ENCODE measurements at places on chromosomes 4 and X.

- DNase-seq: no peak
Observed at GRCh38 chr4:185504098-185505047, 30.9 kb downstream of the PDLIM3 start.

GRCh38 chrX:40564447-40564846 lies 16.3 kb upstream of the ATP6AP2 start:
- no peak for DNase-seq

DNA sequence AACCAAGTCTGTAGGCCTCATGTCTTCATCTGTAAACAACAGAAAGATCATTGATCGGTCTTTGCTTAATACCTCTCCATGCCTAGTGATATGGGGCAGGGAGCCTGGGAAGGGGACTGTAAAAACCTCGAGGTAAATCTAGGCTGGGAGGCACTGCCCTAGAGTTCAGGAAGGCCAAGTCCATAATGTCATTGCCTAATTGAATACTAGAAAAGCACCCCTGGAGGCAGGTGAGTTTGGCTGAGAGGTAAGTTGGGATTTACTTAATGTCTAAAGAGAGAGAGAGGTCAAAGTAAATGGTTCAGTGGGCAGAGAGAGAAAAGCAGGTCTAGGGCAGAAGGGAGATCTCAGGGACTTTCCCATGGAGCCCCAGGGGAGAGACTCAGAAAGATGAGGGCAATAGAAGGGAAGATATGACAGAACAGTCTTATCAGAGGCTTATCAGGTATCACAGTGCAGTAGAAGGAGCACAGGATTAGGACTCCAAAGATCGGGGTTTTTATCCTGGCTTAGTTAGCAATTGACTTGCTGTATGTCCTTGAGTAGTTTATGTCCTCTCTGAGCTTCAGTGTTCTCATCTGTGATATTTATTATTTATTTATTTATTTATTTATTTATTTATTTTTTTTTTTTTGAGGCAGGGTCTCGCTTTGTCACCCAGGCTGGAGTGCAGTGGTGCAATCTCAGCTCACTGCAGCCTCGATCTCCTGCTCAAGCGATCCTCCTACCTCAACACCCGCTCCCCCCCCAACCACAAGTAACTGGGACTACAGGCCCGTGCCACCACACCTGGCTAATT lies 85.2 kb downstream of the SLC16A2 start:
- DNase-seq: no peak

DNA sequence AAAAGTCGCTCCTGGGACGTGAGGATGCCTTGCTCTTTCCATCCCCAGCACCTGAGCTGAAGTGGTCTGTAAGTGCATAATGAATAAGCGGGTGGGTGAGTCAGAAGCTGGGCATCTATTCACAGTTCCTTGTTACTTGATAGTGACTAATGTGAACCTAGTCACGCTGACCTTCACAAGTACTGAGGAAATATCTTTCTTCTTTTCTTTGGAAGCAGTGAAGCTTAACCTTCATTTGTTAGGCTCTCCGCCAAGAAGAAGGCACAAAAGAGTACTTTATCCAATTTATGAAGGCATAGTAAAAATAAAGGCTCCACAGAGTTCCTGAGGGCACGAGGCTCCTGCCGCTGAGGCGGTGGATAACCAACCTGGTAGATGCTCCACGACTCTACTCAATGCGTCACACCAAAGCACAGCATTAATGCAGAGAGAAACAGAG lies 475.7 kb upstream of the SLIT2 start:
- DNase-seq: no peak

- no peak for DNase-seq
Observed at GRCh38 chr4:151921386-151921785, 160.6 kb upstream of the GATB start.

DNA sequence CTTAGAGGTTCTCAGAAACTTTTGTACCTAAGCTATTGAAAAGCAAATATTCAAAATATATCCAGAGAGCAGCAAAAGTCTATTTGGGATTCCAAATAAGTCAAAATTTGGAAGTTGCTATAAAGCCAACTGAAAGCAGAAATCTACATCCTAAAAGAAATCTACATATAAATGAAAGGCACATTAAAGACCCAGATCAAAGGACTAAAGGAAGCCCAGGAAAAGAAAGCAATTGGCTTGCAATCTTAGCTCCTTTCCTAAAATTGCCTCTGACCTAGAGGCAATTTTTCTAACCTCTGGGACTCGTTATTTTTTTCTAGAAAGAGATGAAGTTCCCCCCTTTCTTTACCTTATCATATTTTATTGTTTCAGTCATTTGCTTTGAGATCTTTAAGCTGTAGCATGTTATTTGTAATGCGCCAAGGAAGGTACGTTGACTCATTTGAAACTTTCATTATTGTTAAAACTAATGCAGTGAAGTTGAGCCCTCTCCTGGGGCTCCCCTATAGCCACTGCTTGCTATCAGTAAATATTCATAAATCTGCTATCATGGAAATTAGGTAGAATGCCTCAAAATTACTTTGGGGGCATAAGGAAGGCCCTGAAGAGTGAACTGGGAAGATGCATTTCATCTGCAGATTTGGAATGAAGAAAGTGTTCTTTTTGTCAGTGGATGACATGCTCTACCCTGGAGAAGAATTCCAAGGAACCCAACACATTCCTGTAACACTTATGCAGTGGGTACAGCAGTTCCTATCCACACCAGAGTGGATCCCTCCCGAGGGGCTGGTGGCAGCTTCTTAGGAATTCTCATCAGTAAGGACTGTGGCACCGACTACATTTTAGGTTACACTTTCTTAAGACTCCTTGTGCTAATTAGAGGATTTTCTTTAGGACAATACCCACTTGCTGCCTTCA lies 177.8 kb upstream of the IGFBP7 start:
- DNase-seq: no peak

DNA sequence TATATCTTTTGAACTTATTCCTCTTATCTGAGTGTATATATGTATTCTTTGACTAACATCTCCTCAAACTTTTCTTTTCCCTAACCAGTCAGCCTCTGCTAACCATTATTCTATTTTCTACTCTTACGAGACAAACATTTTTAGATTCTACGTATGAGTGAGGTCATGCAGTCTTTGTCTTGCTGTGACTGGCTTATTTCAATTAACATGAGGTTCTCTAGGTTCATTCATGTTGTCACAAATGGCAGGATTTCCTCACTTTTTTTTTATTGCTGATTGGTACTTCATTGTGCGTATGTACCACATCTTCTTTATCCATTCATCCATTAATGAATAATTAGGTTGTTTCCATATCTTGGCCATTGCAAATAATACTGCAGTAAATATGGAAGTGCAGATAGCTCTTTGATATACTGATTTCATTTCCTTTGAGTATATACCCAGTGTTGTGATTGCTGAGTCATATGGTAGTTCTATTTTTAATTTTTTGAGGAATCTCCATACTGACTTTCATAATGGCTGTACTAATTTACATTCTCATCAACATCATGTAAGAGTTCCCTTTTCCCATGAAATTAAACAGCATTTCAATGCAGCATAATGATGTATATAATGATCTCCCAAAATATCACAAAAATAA lies 80.1 kb downstream of the HS3ST1 start:
- no peak for DNase-seq

DNA sequence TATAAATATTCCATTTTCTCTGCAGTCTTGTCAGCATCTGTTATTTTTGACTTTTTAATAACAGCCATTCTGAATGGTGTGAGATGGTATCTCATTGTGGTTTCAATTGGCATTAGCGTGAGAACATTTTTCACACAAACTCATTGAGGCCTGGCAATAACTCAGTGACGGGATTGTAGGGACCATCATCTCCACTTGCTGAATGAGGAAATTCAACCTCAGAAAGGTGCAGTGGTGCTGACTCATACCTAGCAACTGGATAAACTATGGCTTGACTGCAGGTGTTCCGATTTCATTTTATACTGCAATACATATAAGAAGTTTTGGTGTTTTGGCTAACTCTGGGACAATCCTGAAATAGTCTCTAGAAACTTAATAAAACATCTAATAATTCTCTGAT lies 88.3 kb upstream of the DDIT4L start:
- DNase-seq: no peak

DNA sequence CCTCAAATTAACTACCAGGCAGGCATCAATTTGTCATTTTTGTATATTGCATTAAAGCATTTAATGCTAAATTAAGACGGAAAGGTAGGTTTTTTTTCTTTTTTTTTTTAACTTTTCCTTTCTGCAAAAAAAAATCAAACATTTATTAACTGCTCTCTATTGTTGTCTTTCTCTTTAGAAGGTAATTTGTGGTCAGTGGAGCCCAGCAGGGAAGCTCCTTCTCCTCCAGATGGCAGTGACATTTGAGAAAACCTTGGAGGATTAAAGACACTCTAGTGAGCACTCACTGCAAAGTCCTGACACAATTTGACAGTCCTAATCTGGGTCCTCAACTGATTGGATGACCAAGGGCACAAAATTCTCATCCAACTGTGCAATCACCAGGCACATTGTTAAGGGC lies 102.4 kb downstream of the SLIT2 start:
- no peak for DNase-seq

Measured in NK-92 treated with Interleukin-12 subunit alpha and Interleukin-12 subunit beta, amount 100 ng/mL, for 24 hours (cell line).